ENCODE measurements at places on chromosomes 2 and 18. TPM values are rescaled to one million over a fixed set of nuclear protein-coding genes. Genes with fewer than 3 reads are reported as not detected.

- no peak for DNase-seq
Measured at GRCh38 chr2:118059919-118060478, 28.3 kb upstream of the INSIG2 start.

DNA sequence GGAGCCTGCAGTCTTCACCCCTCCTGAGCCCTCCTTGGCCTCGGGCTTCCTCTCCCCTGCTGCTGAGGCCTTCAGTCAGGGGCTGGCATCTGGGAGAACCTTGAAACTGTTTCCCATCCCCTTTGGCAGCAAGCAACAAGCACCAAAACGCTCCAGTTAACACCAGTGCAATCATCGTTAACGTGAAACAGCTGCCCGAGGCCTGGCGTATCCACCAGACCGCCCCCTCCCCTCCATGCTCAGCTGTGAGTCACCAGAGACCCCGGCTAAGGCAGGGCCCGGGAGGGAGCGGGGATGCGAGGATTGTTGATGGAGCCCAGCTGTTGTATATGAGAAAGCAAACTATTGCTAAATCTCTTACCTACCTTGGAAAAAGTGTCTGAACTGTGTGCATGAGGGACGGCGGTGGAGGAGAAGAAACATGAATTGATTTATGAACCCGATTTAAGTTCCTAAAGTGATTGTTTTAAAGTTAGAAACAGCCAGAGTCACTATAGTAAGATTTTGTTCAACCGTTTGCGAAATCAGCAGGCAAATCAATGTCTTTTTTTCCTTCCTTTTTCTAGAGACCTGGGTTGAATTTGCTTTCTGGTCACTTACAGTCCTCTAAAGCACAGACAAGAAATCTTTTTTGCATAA lies 5.2 kb downstream of the ZFP36L2 start:
- peak; percentile 92 for DNase-seq

- no peak for DNase-seq
Measured at GRCh38 chr2:141770530-141770929, 360.3 kb downstream of the LRP1B start.

The C1QL2 gene
- total RNA-seq = 0.65 TPM

The PLCL1 gene
- total RNA-seq = 2.1 TPM

The FAM117B gene
- 17.2 TPM for total RNA-seq

The AMER3 gene
- not detected for total RNA-seq

The ABCG5 gene
- not detected for total RNA-seq

The SNRPD1 gene
- total RNA-seq = 1.7 TPM
